M059J (cell line): ENCODE measurements at places on chromosomes 11 and 22. TPM values are rescaled to one million over a fixed set of nuclear protein-coding genes. Genes with fewer than 3 reads are reported as not detected.

DNA sequence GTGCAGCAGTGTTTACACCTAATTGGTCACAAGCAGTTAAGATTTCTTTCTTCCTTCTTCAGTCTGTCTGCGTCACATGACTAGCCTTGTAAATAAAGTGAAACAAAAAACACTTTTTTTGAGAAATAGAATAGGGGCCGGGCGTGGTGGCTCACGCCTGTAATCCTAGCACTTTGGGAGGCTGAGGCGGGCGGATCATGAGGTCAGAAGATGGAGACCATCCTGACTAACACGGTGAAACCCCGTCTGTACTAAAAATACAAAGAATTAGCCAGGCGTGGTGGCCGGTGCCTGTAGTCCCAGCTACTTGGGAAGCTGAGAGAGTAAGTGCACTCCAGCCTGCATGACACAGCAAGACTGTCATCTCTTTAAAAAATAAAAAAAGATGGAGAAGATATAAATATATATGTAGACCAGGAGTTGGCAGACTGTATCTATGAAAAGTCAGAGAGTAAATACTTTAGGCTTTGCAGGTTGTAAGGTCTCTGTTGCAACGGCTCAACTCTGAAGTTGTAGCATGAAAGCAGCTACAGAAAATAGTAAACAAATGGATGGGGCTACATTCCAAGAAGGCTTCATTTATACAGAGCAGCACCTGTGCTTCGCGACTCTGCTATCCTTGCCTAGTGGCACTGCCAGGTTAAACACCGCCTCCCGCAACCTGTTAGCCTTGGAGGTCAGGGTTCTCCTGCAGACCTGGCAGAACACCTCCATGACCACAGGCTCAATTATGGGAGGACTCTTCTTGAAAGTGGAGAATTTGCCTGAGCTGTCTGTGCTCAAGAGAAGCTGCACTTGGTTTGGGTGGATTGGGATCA lies 55.9 kb downstream of the PPP6R2 start:
- DNase-seq = no peak

Gene POLD3
- total RNA-seq = 26.9 and 37.4 TPM in 2 replicates

GRCh38 chr22:30390974-30391691 lies 3.9 kb upstream of the RNF215 start:
- peak; percentile 74 for DNase-seq

DNA sequence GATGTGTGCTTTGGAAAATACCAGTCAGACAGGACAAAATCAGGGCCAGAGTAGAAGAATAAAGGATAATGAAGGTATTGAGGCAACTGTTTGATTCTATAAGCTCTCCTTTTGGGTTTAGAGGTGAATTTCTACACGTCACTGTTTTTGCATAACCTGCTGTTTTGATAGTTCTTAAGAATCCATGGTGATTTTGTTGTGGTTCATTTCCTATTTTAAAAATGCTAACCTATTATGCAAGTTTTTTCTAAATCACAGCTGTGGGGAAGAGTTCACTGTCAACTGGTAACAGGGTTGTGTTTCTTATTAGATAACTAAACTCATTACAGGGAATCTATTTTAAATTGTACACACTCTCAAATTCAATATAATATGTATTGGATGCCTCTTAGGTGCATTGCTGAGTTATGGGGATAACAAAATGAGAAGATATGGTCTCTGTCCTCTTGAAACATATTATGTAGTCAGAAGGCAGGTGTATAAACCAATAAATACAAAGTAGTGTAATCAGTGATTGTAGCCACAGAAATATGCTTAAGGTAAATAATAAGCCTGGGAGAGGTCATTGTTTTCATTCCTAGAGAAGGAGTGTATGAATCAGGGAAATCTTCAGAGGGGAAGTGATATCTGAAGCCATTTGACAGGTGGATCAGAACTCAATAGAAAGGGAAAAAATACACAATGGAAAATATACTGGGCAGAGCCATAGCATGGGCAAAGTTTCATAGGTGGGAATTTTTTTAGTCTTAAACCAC lies 192.5 kb downstream of the FAT3 start:
- DNase-seq = no peak

DNA sequence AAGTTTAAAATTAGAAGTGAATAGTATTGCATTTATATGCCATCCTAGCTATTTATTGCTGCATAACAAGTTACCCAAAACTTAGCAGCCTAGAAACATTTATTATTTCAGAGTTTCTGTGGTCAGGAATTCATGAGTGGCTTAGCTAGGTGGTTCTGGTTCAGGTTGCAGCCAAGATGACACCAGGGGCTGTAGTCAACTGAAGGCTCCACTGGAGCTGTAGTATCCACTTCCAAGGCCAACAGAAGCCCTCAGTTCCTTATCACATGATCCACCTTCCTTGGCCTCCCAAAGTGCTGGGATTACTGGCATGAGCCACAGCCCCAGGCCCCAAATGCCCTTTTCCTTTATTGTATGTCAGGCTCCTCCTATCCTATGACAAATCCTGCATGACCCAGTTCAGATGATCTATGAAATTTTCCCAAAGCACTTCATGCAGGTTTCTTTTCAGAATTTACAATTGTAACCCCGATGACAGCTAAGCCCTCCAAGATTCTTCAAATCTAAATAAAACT lies 6.1 kb upstream of the ALG8 start:
- no peak for DNase-seq

- peak; percentile 74 for DNase-seq
Measured at GRCh38 chr11:128790196-128790595, 76.9 kb downstream of the KCNJ1 start.

Gene C22orf42
- total RNA-seq = not detected in 2 replicates

- DNase-seq = peak; percentile 54
Measured at GRCh38 chr11:124740277-124740882, 638 bp downstream of the NRGN start.

GRCh38 chr11:36381015-36381360 lies 84.9 kb downstream of the PRR5L start:
- no peak for DNase-seq

DNA sequence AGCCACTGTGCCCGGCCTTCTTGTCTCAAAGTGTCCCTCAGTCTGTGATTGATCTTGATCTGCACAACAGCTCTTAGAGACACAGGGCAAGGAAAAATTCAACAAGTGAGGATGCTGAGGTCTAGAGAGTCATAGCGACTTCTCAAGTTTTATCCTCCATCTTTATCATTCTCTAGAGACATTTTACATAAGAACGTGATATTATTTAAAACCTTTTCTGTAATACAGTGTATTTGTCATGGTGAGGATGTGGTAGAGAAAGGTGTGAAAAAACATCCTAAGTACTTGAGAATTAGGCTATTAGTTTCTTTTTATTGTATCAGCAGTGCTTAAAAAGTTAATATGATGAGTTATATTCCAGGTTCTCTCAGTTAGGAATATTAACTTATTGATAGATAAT lies 50.2 kb downstream of the EMSY start:
- DNase-seq = no peak

DNA sequence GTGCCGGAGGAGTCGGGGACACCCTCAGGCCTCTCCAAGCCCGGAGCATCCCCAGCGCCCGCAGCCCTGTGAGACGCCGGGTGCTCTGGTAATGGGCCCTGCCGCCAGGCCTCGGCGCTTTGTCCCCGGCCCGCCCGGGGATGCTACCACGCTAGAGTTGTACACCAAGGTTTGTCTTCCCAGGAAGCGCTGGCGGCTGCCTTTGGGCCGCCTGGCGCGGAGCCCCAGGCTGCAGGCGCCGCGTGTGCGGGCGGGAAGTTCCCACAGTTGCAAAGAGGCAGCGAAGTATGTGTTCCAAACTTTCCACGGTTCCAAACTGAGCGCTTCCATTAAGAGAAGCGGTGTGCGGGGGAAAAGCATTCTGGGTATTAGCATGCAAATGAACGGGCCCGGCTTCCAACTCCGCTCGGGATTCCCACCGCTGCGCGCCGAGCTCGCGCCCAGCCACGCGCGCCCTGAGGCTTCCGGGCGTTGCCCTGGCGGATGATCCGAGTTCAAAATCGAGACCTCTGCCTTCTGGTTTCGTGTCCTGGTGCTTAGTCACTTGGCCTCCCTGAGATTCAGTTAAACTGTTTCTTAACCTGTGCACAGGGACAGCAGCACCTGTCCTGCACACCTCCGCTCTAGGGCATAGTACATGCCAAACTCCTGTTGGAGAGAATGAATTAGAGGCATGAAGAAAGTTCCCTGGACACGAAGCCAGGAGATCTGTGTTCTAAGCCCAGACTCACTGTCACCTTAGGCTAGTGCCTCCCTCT lies 1.3 kb upstream of the PATZ1 start:
- peak; percentile 60 for DNase-seq

- peak; percentile 90 for DNase-seq
Measured at GRCh38 chr11:5689551-5689983, at the start of gene TRIM22. TSS of gene TRIM22 (plus strand) at chr11:5689790. CDS start at chr11:5696233, 6,443 bp downstream.

Gene VSIG10L2
- total RNA-seq = not detected in 2 replicates

DNA sequence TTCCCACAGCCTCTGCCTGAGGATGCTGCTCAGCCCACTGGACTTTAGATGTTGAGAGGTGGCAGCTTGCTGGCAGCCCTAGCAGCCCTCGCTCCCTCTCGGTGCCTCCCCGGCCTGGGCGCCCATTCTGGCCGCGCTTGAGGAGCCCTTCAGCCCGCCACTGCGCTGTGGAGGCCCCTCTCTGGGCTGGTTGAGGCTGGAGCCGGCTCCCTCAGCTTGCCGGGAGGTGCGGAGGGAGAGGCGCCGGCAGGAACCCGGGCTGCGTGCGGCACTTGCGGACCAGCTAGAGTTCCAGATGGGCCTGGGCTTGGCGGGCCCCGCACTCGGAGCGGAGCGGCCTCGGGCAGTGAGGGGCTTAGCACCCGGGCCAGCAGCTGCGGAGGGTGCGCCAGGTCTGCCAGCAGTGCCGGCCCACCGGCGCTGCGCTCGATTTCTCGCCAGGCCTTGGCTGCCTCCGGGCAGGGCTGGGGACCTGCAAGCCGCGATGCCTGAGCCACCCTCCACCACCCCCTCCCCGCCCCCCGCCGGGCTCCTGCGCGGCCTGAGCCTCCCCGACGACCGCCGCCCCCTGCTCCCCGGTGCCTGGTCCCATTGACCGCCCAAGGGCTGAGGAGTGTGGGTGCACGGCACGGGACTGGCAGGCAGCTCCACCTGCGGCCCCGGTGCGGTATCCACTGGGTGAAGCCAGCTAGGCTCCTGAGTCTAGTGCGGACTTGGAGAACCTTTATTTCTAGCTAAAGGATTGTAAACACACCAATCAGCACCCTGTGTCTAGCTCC lies 446.2 kb downstream of the INSC start:
- no peak for DNase-seq

DNA sequence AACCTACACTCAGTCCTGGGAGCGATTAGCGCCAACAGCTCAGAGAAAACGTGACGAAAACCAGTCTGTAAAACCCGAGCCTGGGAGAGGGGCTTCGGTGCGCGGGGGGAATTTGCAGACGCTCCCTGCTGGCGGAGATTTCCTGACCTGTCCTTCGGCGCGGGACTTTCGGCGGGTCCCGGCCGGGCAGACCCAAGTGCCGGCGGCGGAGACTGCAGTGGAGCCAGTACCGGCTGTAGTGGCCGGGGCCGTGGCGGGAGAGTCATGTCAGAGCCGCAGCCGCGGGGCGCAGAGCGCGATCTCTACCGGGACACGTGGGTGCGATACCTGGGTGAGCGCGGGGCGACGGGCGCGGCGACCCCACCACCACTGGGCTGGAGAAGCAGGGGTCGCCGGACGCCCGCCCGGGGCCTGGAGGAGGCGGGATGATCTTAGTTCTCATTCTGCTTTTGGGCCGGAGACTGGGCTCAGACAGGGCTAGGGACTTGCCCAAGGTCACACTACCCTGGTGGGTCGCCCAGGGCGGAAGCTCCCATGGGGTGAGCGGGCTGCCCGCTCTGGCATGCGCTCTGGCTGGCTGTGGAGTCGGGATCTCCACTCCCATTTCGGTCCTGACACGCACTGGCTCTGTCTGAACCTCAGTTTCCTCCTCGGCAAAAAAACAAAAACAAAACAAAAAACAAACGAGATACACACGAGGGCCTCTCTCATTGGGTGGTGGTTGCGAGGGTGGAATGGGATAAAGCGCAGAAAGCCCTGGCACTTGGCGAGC lies at the start of gene MTFP1:
Gene MTFP1, plus strand, starts transcription at position 153 of the 772 bp plus-strand sequence. Its CDS starts 112 bp downstream, at position 265.
- peak; percentile 60 for DNase-seq

DNA sequence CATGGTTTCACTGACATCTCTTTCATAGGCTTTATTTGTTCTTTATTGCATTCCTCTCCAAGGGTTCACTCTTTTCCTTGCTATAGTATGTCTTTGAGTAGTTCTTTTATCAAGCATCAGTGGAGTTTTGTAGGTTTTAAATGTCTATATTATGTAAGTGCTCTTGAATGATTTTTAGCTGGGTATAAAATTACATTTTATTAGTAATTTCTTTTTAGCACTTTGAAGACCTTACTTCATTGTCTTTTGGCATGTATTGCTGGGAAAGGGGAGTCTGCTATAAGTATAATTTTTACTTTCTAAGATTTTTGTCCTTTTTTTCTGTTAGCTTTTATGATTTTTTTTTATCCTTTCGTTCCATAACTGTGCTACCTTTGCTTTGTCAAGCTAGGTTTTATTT lies 25.5 kb upstream of the CAT start:
- DNase-seq = no peak

DNA sequence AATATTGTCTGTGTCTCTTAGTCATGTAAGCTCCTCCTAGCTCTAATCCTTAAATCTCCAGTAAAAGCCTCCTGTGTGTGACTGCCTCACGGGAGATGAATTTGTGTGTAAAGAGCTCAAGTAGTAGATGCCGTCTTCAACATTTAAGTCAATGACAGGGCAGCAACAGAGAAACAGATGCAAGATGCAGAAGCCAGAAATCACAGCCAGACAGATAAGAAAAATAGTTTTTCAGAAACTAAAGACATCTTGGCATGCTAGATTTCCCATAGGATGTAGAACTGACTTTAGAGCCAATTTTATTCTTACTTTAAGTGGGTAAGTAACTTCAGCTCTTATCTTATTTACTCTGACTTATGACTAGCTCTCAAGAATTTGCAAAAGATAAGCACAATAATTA lies 652.8 kb downstream of the KCNA4 start:
- no peak for DNase-seq

DNA sequence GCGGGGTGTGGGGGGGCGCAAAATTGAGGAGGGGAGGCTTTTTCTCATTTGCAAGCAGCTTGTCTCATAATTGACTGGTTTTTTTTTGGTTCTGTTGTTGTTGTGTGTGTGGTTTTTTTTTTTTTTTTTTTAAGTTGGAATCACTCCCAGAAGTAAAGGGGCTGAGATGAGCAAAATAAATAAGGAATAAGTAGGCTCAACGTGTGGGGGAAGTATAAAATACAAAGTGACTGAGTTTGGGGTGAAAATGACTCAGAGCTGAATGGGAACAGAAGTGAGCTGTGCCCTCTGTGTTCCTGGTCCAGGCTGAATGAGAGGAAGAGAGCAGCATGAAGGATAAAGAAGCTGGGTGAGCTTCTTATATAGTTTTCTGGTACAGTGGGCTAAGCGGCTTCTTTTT lies 90.0 kb downstream of the GRIK4 start:
- peak; percentile 74 for DNase-seq

- peak; percentile 58 for DNase-seq
Measured at GRCh38 chr11:46382646-46383403, 1.4 kb downstream of the MDK start.

DNA sequence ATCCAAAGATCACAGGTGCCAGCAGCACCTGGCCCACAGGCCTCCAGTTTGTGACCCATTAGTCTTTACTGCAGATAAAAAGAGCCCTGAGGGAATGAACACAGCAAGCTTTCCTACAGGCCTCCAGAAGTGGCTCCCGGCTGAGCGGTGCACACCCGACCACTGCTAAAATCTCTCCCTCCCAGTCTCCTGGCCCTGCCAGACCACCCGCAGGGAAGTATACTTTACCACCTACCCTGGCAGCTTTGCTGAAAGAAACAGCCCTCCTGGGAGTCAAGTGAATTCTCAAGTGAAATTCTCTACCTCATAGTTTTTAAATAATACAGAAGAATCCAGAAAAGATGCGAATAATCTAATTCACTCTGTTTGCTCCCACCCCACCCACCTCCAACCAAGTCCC lies 15.4 kb upstream of the MTNR1B start:
- no peak for DNase-seq

GRCh38 chr11:45105984-45106375 lies 40.5 kb upstream of the PRDM11 start:
- DNase-seq = no peak

Gene BRMS1
- total RNA-seq = 80.9 and 93.6 TPM in 2 replicates
